Fibroblast of skin of right biceps (primary cell): ENCODE measurements at places on chromosomes 4 and X.

GRCh38 chr4:61532336-61533000, 332.3 kb downstream of the ADGRL3 start:
- peak; percentile 45 for DNase-seq

DNA sequence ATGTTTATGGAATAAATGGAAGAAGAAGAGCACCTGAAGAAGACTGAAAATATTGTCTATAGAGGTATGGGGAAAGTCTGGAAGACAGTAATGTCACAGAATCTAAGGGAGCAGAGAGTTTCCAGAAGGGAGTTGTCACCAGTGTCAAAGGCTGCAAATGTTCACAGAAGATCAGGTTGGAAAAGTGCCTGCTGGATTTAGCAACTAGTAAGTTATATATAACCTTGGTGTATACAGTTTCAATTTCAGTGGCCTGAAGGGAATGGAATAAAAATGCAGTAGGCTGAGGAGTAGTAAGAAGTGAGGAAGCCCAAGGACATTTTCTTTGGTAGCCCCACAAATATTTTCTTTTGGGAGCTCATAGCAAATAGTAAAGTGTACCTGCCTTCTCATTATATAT, 107.2 kb downstream of the SATL1 start:
- no peak for DNase-seq

DNA sequence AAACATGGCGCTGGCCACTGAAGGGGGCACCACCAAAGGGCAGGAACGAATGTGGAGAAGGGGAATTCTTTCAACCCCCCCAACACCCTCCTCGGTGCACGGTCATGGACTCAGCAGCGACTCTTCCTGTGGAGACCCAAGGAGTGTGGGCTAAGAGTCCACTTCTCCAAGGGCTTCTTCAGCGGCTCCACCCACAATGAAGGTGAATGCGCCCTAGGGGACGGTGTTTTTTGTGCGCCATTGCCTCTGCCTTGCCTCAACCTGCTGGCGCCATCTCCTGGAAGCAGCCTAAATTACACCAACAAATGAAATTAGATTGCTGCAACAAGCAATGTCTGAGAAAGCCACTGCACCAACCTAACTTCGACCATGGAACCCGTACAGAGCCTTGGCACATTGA, 169.2 kb upstream of the MAGEB18 start:
- peak; percentile 17 for DNase-seq

DNA sequence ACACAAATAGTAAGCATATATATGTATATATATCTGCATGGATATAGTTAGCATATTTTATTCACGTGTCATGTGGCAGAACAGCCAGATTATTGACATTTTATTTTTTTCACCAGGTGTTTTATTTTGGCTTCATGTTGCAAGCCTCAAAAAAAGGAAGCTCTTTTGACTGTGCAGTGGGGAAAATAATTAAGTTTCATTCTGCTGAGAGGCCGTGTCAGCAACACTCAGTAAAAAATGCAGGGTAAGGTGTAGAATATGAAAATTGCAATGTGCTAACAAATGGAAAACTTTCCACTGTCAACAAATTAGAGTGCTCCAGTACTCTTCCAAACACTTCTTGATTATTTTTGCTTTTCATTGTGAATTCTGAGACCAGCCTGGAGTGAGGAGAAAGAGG, 511.5 kb downstream of the GLUD2 start:
- no peak for DNase-seq

GRCh38 chrX:66005830-66006449, 33.9 kb downstream of the VSIG4 start:
- DNase-seq, result no peak

DNA sequence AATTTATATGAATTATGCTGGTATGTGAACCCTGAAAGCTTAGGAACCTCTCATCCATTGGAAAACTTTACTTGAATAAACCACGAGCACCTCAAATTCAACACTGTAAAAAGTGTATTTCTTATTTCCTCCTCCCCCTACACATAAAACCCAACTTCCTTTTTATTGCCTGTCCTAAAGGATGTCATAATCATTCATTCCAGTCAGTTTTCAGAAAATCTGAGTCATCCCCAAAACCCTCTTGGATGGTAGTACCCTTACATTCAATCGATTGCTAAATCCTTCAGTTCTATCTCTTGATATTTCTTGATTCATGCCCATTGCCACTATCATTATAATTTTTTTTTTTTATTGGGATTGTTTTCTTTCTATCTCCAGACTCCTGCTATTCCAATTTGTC, 91.1 kb upstream of the ATP8A1 start:
- no peak for DNase-seq

DNA sequence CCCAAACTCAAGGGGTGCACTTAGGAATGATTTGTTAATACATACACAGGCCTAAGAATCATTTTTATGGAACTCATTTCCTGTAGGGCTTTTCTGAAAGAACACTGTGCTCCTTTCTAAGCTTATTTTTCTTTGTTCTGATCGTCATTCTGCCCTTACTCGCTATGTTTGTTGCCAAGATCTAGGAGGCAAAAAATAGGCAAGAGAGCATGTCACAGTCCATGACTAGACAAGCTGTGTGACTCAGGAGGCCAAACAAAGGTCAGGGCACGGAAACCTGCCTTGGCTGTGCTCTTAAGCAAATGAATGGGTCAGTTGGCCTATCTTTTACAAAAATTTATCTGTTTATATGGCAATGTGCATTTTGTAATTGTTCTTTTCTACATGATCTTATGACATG, 42.5 kb upstream of the C1GALT1C1 start:
- peak; percentile 61 for DNase-seq

- DNase-seq, result no peak
These were observed 1068.4 kb downstream of the PCDH18 start for GRCh38 chr4:136463941-136464340.

GRCh38 chr4:118765399-118765798, 70.5 kb downstream of the SEC24D start:
- DNase-seq, result peak; percentile 98

GRCh38 chr4:99934891-99935290, 11.5 kb downstream of the DNAJB14 start:
- no peak for DNase-seq
